ENCODE measurements at places on chromosomes 7 and 10.

- DNase-seq = no peak
These were observed 216.2 kb upstream of the HABP2 start for GRCh38 chr10:113336549-113337130.

DNA sequence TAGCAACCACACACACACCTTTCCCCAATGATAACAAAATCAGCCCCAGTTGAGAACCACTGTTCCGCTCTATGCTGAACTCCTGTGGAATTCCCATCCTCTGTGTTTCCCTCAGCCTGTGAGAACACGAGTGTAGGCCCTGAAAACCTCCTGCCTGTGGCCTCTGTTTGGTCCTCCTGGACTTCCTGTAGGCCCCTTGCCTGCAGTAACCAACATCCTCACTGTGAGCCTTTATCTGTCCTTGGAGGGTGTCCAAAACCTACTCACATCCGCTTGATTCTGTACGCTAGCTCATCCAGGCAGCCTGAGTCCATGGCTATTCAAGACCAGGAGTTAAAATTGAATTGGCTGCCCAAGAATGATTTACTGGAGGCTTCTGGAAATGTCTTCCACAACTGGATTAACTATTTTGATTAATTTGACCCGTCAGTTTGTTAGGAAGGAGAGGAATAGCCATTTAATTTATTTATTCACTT lies 149.8 kb downstream of the AKR1D1 start:
- no peak for DNase-seq

DNA sequence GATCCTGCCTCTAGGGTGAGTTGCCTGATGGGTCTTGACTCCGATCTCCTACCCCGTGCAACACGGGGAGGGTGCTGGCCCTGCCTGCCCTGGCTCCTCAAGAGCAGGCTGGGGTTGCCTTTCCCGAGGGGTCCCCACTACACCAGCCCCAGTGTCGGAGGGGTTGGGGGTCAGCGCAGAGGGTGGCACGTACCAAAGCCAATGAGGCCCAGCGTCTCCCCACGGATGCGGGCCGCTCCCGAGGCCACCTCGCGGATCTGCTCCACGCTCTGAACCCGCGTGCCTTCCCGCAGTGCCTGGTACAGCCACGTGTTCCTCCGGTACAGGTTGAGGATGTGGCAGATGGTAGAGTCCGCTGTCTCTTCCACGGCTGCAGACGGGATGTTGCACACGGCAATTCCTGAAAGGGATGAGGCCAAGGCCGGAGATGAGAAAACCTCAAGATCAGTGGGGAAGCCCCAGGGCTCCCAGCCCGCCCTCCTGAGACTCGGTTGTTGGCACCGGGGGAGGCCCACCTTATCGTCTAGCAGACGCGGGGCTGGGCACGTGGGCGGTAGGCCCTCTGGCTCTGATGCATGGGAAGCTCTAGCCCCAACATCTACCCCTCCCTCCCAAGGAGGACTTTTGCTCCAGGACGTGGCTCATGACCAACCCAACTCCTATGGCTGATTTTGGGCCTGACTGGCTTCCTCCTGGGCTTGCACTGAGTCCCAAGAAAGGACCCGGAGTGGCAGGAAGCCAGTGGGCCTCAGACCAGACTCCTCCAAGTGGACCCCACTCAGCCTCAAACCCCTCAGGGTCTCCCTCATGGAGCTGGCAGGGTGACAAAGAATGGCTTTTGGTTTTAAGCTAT lies 56.1 kb downstream of the ZRANB1 start:
- no peak for DNase-seq

DNA sequence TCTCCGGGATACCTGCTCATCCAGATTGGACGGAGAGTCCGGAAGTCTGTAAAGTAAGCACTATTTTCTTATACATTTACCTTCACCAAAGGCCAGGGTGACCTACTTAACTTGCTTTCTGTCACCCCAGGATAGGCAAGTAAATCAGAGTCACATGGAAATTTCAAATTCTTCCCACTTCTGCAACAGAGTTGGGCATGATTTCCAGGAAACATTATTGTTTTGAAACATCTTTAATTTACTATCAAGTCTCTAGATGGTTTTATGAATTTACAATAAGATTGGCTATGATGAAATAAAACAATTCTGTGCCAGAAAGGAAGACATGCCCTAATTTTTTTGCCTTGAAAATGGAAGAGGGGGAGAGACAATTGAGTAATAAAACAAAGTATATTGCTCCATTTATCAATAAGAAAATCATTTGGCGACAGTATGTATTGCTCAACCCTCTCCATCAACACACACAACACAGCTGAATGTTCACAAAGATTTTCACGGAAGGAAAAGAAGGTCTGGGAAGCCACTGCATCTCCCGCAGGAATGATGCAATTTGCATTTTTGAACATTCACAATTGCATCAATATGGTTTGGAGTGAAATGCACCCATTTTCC lies 702.8 kb downstream of the PARD3 start:
- DNase-seq = no peak

GRCh38 chr7:3575753-3576531 lies 274.9 kb downstream of the SDK1 start:
- DNase-seq = no peak

- no peak for DNase-seq
These were observed 14.7 kb downstream of the BTBD16 start for GRCh38 chr10:122285506-122286444.

GRCh38 chr7:155190688-155191087 lies 107.0 kb upstream of the INSIG1 start:
- DNase-seq = peak; percentile 82

GRCh38 chr10:27743012-27743876 lies 2.4 kb downstream of the MKX start:
- DNase-seq = peak; percentile 53

- no peak for DNase-seq
These were observed 361.3 kb upstream of the MKI67 start for GRCh38 chr10:128487517-128487916.

DNA sequence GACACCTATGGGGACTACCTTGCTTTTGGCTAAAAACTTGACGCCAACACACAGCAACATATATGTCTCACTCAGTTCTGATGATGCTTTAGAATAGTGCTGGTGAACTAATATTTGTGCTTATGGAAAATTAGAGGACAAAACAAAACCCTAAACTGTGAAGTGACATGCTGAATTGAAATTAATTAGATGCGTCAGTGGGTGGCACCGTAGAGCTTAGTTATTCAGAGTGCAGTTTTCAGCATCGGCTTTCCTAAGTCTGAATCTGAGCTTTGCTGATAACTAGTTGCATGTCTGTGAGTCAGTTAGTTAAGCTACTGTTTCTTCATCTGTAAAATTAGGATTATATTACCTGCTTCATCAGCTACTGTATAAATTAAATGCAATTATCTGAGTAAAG lies 245.0 kb upstream of the SORCS1 start:
- peak; percentile 16 for DNase-seq

GRCh38 chr7:44375926-44376342 lies 50.5 kb upstream of the CAMK2B start:
- DNase-seq = no peak

GRCh38 chr7:128963327-128963757 lies 25.6 kb downstream of the IRF5 start:
- no peak for DNase-seq

DNA sequence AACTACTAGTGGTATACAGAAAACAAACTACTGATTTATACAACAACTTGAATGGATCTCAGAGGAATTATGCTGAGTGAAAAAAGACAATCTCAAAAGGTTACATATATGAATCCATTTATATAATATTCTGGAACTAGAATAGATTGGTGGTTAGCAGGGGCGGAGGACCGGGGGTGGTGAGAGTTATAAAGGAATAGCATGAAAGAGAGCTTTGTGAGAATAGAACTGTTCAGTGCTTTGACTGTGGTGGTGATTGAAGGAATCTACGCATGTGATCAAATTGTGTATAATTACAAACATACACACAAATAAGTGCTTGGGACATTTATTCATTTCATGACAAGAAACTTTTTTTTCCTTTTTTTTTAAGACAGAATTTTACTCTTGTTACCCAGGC lies 19.6 kb downstream of the RAB19 start:
- DNase-seq = no peak

GRCh38 chr7:154781369-154782303 lies 221.3 kb downstream of the PAXIP1 start:
- DNase-seq = no peak

DNA sequence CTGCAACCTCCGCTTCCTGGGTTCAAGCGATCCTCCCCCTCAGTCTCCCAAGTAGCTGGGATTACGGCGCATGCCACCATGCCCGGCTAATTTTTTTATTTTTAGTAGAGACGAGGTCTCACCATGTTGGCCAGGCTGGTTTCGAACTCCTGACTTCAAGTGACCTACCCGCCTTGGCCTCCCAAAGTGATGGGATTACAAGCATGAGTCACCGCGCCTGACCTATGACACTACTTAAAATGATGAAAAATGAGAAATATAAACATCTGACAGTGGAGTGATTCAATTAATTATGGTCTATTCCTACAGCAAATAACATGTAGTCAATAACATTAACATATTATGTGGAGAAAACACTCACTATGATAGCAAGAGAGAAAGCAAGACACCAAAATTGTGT lies 2.2 kb downstream of the BRAT1 start:
- no peak for DNase-seq

DNA sequence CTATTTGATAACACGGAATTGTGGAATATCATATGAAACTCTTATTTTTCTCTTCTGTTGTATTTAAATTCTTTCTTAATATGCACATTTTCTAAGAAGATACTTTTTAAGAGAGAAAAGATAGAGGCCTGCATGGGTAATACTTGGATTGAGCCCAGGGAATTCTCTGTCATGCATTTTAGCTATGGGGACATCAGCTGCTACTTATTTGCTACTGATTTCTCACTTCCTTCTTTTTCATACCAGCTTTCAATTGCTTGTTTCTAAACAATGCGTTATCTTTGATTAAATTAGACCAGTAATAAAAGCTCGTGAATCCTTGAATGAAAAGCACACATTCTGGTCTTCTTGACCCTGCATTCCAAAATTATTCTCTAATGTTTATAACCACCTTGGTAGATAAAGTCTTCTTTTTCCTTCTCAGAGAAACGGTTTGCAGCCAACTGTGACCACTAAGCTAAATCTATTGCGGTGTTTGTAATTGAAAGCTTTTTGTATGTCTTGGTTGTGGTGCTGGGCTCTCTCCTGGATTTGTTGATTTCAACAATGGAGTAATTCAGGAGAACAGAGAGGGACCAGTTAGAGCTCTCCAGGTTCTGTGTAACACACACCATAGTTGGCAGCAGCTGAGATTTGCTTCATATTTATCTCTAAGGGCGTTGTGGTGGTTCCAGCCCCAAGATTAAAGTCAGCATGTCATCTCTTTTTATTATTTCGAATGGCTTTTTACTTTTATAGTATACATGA lies 139.3 kb downstream of the PPP1R9A start:
- DNase-seq = no peak

DNA sequence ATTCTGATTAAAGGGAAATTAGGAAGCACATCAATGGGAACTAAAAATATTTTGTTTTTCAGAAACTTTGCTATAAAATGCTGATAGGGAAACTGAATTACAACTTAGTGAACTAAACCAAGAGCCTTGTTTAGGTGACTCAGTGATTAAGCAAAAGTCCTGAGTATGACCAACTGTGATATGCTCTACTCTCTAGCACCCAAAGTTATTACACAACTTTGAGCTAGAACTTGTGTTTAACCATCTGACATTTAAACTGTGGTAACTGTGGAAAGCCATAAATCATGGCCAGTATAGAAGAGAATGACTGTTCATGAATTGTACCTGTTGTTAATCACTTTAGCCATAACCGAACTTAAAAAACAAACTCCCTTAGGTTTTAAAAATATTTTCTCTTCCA lies 127.4 kb downstream of the ZNF365 start:
- no peak for DNase-seq

- peak; percentile 42 for DNase-seq
These were observed 38.3 kb downstream of the LRRC72 start for GRCh38 chr7:16564909-16565426.

GRCh38 chr7:92730808-92731207 lies 105.6 kb downstream of the CDK6 start:
- no peak for DNase-seq

GRCh38 chr7:156559001-156559400 lies 81.6 kb upstream of the RNF32 start:
- no peak for DNase-seq

- no peak for DNase-seq
These were observed 12.8 kb downstream of the NOS3 start for GRCh38 chr7:151003572-151003971.

- DNase-seq = no peak
These were observed 175.2 kb downstream of the CDK14 start for GRCh38 chr7:90771281-90771680.

GRCh38 chr7:80498481-80499349 lies 13.1 kb downstream of the GNAT3 start:
- no peak for DNase-seq

GRCh38 chr10:36097696-36098095 lies 455.6 kb upstream of the FZD8 start:
- no peak for DNase-seq

- no peak for DNase-seq
These were observed 37.5 kb downstream of the AHCYL2 start for GRCh38 chr7:129262324-129262723.

DNA sequence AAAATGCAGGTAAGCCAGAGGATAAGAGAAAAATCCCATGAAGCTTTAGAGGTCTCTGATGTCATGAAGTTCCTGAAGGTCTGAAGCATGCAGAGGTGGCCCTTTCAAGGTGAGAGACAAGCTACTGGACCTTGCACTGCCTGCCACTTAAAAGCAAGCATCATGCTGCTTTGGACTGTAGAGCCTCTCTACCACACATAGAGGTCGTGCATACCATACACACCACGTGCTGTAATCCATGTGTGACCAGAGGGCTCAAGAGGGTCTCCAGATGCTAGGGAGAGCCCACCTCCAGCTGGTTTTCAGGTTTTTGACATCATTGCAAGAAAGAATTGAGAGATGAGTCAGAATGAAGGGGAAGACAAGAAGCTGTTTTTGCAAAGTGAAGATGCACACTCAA lies 436.4 kb downstream of the TCERG1L start:
- no peak for DNase-seq

DNA sequence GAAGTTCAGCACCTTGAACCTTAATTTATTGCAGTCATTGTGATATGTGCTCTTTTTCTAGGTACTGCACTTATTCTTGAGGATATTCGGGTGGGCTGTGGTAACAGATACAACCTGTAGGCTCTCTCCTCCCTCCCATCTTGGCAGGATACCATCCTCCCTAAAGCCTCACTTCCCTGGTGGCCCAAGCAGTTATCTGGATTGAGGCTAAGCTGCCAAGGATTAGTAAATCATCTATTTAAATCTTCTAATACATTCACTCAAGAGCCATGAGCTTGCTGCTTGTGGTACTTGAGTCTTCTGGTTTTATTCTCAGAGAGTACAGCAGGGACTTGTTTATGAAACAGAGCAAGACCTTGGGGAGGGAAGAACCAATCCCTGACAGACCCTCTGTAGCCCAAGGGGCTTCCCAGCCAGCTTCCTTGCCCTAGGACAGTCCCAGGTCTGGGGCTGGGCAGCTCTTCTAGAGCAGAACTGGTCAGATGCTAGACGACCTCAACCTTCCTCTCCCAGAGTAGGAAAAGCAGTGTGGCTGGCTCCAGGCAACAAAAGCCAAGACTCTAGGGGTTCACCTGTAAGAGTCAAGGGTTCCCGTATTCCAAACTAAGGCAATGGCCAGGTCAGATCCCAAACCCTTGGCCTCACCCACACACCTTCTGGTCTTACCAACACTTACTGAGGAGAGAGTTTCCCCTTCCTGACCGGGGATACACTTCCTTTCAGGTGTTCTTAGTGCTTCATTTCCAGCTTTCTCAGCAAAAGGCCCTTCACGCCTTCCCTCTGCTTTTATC lies 21.3 kb downstream of the WNT8B start:
- DNase-seq = no peak

- DNase-seq = no peak
These were observed 30.0 kb downstream of the AKR1B1 start for GRCh38 chr7:134428942-134429341.

GRCh38 chr7:81005254-81005653 lies 86.4 kb upstream of the SEMA3C start:
- DNase-seq = no peak
